T-helper 17 cell (primary cell): ENCODE measurements at places on chromosomes 16 and 17.

DNA sequence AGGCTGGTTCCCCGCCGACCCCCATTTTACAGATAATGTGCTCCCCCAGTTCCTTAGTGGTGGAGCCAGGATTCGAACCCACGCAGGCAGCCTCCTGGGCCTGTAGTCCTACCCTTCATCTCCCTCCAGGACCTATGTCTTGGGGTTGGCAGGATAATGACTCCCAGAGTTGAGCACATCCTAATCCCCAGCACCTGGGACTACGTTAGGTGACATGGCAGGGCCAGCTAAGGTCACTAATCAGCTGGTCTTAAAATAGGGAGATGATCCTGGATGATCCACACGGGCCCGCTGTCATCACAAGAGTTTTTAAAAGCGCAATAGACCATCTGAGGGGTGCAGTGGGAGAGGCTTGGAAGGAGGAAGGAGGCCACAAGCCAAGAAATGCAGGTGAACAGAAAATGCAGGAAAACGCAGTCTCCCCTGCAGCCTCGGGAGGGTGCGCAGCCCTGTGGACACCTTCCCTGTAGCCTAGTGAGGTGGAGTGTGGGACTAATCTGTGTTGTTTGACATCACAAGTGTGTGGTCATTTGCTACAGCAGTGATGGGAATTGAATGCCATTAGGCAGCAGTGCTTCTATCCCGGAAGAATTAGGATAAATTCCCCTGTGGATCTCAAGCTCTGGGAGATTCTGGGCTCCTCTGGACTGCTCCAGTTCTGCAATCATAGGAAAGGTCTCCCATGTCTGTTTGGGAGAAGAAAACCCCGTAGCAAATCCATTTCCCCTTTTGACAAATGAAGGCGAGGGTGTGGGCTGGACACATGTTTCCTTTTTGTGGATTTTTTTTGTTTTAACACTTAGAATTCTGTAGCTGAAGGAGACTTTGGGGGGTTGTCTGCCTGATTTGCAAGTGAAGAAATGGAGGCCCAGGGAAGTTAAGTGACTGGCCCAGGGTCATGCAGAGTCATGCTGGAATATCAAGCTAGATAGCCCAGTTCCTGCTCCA, 297.7 kb downstream of the SEC14L1 start:
- DNase-seq: no peak

DNA sequence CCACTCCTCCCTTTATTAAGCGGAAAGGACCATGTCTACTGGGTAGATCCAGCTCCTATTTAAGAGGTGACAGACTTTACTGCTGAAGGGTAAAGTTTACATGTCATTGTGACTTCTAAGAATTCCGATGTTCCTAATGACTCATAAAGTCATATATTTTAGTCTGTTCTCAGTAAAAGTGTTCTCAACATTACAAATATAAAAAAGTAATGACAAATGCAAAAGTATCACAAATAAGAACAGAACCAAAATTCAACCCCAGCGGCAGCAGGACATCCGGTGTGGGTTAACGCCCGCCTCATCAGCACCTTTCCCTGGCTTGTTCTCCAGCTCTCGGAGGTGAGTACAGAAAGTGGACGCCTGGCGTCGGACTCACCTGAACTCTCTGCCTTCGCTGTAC, 6.8 kb downstream of the AXIN1 start:
- no peak for DNase-seq

GRCh38 chr16:7456211-7456610, 123.6 kb downstream of the RBFOX1 start:
- DNase-seq: no peak

DNA sequence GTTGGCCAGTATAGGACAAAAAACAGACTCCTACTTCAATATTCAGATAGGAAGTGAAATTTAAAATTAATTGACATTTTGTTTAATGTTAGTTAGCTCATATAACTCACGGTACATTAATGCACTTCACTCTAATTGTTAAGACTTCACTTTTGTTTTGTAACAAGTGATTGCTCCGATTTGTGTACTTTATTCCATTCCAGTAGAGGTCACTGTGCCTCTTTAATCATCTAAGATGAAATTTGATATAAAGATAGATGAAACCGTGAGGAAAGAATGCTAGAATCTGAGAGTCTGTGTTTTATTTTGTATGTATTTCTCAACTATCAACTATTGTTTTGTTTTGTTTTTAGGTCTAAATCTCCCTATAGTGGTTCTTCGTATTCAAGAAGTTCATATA, 29.0 kb downstream of the RBBP6 start:
- no peak for DNase-seq

DNA sequence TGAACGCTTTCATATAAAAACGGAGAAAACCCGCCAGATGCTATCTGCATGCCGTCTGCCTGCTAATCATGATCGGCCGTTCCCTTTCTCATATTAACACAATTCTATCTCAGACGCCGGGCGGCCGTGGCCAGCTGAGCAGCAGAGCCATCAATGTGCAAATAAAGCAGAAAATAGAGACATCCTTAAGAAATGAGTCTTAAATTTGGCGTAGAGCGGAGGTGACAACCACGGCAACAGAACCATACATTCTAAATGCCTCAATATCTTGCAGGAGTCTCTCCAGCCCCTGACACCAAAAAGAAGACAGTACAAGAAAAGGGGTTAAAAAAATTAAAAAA, 2.7 kb upstream of the IRX5 start:
- no peak for DNase-seq

- no peak for DNase-seq
Measured at GRCh38 chr16:76276745-76277438, at the start of gene CNTNAP4. CNTNAP4 (plus strand) TSS chr16:76277401; CDS start chr16:76277663, 262 bp downstream.

DNA sequence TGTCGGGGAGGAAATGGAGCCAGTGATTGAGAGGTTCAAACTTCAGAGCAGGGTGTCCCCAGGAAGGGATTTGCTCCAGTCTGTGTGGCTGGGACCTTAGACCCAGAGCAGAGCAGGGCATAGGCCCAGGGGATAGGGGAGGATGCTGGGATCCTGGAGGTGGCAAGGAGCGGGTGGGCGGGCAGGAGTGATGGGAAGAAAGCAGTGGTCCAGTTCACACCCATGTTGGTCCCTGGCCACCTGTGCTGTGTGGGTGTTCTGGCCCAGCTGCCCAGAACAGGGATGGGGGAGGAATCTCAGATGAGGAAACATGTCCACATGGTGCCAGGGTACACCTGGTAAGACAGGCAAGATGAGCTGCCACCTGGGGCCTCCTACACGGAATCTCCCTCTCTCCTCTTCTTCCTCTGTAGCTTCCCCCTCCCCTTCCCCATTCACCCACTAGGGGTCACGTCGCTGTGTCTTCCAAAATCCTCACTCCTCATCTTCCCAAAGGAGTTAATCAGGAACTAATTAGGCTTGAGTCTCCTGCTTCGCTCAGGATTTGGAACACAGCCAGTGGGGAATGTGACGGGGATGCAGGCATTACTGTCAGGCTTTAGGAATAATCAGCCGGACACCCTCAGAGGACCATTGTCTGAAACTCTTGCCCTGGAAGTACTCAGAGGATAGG, 2.3 kb downstream of the BEAN1 start:
- DNase-seq: no peak

- DNase-seq: no peak
Measured at GRCh38 chr16:86095131-86095752, 196.3 kb downstream of the IRF8 start.

DNA sequence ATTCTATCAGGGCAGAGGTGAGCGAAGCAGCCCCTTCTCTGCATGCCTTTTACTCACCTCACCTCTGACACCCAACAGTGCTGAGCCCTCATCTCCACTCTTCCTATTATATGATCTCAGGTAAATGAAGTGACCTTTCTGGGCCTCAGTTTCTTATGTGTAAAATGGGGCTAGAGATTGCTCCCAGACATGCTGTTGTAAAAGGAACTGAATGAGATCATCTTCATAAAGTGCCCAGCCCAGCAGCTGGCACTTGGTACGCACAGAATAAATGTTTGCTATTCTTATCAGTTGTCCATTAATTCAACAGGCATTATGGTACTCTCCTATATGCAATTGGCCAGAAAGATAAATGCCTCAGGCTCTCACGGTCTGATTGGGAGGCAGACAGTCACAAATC, 4.5 kb upstream of the GALK1 start:
- no peak for DNase-seq

GRCh38 chr17:39831588-39831987, 32.5 kb downstream of the IKZF3 start:
- no peak for DNase-seq

DNA sequence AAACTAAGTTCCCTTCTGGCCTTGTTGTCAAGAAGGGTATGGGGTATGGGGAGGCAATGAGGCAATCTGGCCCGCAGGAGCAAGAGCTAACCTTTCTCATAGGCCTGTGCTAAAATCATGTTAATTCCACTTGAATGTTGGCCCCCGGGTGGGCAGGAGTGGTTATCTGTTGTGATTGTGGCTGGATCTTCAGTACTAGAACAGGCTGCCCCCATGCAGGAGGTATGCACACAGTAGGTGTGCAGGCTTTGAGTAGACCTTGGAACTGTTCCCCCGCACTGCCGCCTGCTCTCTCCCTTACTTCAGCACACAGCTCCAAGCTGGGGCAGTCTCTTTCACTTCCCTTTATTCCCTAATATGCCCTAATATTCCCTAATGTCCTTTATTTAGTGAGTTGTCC, 52.4 kb upstream of the TANGO6 start:
- no peak for DNase-seq

- no peak for DNase-seq
Measured at GRCh38 chr17:79179334-79179733, 104.7 kb downstream of the ENGASE start.

DNA sequence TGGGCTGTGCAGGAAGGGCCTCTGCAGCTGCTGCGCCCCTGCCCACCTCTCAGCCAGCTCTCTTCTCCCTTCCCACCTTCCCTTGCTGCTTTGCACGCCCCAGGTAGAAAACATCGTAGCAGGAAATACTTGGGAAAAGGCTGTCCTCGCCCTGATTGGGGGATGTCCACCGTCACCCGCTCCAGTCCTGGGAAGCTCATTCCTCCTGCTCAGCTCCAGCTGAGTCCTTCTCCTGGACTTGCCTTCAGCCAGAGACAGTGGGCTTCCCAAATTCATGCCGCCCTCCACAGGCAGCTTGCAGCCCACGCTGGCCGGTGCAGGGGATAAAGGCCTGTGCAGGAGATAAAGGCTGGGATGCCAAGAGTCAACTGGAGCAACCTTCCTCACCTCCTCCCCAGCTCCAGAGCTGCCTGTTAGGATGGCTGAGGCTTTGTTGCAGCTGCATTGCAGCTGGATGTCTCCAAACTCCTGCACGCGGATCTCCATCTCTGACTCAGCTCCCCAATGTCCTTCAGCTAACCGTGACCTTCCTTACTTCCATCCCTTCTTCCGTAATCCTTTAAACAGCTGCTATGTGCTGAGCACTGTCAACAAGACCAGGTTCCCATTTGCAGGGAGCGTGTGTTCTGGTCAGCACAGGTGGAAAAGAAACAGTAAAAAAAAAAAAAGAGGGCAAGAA, 402.0 kb upstream of the TNRC6C start:
- DNase-seq: no peak

GRCh38 chr16:51682905-51683304, 531.8 kb upstream of the SALL1 start:
- no peak for DNase-seq

GRCh38 chr17:39198186-39198566, 707 bp upstream of the CACNB1 start:
- no peak for DNase-seq

GRCh38 chr17:69539274-69539673, 124.8 kb downstream of the MAP2K6 start:
- no peak for DNase-seq

DNA sequence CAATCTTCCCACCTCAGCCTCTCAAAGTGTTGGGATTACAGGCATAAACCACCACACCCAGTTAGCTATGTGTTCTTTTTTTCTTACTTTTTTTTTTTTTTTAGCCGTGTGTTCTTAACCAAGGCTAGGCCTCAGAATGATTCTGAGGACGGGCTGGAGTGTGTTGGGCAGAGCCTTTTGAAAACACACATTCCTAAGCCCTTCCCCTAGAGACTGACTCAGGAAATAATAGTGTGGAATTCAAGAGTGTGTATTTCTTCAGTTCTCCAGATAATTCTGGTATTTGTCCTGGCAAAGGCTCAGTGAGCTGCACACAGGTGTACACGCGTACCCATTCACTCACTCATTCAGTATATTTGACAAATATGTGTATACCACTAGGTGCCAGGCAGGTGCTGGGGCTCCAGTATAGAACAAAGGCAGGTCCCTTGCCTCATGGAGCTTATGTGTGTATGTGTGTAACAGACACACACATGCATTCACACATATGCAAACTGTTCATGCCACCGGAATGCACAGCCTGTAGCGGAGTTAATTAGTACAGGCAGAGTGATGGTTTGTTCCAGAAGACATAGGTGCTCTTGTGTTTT, 19.4 kb upstream of the NFATC3 start:
- DNase-seq: no peak

GRCh38 chr16:54813778-54814177, 116.9 kb upstream of the IRX5 start:
- no peak for DNase-seq

DNA sequence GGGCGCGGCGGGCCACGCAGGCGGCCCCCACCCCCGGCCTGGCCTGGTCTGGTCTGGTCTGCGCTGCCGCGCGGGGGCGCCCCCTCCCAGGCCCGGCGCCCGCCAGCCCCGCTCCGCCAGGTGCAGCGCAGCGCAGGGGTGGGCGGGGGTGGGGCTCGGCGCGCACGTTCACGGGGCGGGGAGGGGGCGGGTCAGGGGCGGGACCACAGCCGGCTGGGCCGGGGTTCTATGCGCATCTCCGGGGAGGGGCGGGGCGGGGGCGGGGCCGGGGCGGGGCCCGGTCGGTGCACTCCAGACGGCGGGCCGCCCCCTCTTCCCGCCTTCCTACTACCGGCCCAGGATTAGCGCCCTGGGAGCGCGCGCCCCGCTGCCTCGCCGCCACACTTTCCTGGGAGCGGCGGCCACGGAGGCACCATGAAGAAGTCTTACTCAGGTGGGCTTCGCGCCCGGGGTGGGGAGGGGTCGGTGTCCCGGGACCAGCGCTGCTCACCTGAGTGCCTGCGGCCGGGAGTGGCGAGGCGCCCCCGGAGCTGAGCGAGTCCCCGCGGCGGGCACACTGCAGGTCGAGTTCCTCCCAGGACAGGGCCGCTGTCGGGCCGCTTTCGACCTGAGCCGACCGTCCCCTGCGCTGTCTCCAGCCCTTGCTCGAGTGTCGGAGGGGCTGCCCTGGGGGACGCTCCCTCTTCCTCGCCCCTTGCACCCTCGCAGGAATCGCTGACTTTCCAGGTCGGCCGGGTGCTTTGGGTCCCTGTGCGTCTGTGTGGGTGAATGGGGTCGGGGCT, 140.5 kb downstream of the SEC14L1 start:
- peak; percentile 68 for DNase-seq

- DNase-seq: no peak
Measured at GRCh38 chr16:50195276-50195675, 42.2 kb downstream of the TENT4B start.

GRCh38 chr16:15879255-15879811, 9.1 kb downstream of the CEP20 start:
- no peak for DNase-seq
